ENCODE measurements at places on chromosomes 7 and 10. TPM values are rescaled to one million over a fixed set of nuclear protein-coding genes. Genes with fewer than 3 reads are reported as not detected.
A peak's percentile ranks its signal among the peaks of the same experiment; 100 is the strongest.

DNA sequence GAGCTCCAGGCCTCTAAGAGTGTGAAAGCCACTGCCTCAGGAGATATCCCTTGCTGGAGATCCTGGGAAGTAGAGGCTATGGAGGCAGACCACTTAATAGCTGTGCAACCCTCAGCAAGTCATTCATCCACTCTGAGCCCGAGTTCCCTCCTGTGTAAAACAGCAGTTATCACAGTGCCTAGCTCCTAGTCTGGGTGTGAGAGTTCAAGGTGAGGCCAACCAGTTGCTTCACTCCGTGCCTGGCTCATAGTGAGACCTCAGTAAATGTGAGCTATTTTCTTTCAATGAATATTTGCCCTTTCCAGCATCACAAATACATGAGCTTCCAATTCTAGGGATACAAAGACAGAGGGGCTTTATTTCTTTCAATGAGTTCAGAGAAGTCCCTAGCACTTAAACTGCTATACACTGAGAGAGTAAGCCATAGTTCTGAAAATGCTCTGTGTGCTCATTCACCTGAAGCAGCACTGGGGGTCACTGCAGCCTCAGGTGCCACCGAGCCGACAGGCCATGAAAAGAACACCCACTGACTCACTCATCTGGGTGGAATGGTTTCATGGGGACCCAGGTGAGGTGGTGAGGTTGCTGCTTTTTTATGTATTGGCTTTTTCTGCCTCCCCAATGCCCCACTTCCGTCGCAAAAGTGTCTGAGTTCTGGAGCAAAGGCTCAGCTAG lies 259.8 kb downstream of the KCNMA1 start:
- no peak for DNase-seq

GRCh38 chr7:69245646-69246045 lies 352.6 kb upstream of the AUTS2 start:
- no peak for DNase-seq

GRCh38 chr10:81008726-81009125 lies 471.0 kb downstream of the SH2D4B start:
- no peak for DNase-seq

GRCh38 chr7:32941681-32942414 lies 15.4 kb upstream of the FKBP9 start:
- peak; percentile 20 for DNase-seq

GRCh38 chr7:38190011-38190410 lies 12.0 kb downstream of the STARD3NL start:
- no peak for DNase-seq

DNA sequence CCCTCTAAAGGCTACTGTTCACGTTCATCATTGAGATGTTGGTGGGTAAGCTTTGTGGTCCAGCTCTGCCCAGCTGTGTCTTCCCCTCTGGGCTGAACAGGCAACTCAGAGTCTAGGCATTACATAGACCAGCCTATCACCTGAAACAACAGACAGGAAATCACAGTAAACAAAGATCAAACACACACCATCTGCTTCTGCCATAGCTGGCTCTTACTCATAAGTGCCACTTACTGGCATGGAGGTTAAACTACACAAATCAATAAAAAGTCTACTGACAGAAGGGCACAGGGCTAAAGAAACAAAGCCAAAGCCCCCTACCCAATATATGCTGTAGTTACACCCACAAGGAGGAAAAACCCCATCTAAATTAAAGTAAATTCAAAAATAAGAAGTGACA lies 35.0 kb downstream of the SEPTIN14 start:
- no peak for DNase-seq

DNA sequence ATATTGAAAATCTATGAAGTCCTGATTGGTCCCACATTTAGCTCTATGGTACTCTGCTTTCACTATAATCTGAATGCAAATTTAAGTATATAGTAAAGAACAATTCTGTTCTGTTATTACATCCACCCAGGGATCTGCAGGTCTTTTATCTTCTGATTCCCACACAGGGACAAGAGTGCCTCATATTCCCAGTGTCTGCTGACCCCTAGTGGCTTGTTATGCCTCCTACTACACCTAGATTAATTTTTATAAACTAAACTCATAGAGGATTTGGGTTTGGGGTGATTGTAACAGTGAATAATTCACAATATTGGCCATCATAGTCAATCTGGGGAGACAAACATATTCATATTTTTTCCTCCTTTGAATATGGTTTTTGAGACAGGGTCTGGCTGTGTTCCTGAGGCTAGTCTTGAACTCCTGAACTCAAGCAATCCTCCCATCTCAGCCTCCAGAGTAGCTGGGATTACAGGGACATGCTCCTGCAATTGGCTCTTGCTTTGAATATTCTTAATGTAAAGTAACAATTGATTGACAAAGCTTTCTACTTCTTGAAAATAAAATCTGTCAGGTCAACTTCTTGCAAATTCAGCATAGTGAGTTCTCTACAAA lies 282.1 kb downstream of the KCND2 start:
- peak; percentile 66 for DNase-seq

DNA sequence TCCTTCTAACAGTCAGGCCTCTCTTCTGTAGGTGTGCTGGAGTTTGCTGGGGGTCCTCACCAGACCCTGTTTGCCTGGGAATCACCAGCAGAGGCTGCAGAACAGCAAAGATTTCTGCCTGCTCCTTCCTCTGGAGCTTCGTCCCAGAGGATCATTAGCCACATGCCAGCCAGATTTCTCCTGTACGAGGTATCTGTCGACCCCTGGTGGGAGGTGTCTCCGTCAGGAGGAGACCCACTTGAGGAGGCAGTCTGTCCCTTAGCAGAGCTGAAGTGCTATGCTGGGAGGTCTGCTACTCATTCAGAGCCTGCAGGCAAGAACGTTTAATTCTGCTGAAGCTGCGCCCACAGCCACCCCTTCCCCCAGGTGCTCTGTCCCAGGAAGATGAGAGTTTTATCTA lies 611.1 kb upstream of the COBL start:
- no peak for DNase-seq

DNA sequence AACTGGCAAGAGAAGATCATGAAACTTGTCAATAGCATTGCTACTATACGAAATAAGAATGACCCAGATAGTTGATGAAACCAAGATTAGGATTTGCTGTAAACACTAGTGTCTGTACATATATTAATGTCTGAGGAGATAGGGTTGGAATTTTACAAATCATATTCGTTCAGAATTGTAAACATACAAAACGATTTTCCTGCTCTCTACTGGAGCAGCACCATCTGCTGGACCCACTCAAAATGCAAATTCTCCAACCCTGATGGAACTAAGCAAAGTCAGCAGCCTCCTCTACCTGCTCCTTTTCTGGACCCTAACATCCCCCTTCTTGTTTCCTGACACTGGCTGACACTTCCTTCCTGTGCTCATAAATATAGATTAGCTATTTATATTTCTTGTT lies 29.4 kb upstream of the SGMS1 start:
- DNase-seq, result peak; percentile 10

DNA sequence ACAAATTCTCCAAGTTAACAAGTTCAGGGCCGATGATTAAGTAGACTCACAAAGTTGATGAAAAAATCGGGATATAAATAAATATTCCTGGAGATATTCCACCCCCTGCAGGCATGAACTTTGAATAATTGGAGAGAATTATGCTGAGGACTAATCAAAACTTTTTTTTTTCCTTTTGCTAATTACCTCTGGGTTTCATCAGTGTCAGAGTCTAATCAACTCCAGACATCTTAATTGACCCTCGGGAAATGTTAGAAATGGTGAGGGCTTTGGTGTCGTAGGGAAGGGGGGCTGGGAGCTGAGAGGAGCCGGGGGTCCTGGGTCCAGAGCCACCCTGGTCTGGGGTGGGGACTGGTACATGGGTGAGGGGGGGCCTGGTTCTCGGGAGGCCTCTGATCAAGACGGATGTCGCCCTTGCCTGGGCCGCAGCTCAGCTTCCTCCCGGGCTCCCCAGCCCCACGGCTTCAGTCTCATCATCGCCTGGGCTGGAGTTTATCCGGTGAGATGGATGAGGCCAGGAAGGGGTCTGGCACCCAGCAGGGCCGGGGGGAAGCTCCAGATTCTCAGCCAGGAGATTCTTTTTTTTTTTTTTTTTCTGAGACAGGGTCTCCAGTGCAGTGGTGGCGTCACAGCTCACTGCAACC lies 30.4 kb upstream of the ELFN1 start:
- no peak for DNase-seq

GRCh38 chr10:129151281-129151680 lies 315.8 kb upstream of the MGMT start:
- no peak for DNase-seq

- no peak for DNase-seq
Observed at GRCh38 chr7:29080803-29081202, 65.5 kb downstream of the CPVL start.

GRCh38 chr10:103467406-103467805 lies 8.7 kb upstream of the CALHM1 start:
- DNase-seq, result no peak

DNA sequence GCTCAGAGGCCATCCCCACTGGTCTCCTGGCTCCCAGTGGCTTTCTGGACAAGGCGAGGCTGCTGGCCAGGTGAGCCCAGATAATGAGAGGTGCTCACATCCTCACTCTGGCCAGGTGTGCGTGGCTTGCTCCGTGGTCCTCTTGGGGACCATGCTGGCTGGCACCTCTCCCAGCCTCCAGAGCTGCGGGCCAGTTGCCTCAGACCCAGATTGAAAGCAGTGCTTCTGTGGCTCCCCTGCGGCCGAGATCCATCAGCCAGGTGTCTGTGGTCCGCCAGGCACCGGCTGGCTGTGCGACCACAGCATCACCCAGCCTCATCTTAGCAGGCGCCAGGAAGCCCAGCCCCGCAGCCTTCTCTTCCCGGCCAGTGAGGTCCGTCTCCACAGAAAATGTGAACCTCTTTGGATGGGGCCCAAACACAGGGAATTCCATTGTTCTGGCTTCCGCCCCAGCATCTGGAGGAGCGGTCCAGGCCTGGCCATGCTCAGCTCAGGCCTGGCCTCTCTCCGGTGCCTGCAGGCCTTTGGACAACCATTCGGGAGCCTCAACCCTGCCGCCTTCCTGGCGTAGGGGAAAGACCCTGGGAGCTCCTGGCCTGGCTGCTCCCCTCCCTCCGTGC lies 5.2 kb upstream of the TTYH3 start:
- DNase-seq, result no peak

DNA sequence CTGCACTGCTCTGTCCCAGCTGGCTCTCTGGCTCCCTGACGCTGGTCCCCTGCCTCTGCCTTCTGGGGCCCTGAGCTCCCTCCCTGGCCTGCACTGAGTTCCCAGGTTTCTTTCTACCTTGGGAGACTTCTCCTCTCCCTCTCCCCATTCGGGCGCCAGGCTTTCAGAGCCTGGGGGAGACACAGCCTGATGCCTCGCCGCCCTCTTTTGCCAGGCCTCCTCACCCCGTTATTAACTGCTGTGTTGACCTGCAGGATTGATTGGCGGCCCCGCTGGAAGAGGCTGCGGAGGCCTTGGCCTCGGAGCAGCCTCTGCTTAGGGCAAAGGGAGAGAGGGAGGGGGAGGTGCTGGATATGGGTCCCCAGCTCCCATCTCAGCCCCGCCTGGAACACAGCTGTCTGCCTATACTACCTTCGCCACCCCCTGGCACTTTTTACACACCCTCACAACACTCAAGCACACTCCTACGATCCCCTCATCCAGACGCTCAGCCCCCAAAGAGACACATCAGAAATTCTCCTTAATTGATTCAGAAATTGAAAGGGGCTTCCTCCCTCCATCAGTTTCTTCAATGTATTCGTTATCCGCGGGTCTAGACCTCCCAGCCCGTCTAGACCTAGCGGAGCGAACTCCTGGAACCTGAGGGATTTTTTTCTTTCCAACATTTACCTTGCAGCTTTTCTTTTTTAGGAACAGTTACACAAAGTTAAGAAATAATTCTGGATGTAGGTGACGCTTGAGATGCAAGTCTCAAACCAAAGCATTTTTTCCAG lies 7.1 kb upstream of the PAX2 start:
- DNase-seq, result no peak

DNA sequence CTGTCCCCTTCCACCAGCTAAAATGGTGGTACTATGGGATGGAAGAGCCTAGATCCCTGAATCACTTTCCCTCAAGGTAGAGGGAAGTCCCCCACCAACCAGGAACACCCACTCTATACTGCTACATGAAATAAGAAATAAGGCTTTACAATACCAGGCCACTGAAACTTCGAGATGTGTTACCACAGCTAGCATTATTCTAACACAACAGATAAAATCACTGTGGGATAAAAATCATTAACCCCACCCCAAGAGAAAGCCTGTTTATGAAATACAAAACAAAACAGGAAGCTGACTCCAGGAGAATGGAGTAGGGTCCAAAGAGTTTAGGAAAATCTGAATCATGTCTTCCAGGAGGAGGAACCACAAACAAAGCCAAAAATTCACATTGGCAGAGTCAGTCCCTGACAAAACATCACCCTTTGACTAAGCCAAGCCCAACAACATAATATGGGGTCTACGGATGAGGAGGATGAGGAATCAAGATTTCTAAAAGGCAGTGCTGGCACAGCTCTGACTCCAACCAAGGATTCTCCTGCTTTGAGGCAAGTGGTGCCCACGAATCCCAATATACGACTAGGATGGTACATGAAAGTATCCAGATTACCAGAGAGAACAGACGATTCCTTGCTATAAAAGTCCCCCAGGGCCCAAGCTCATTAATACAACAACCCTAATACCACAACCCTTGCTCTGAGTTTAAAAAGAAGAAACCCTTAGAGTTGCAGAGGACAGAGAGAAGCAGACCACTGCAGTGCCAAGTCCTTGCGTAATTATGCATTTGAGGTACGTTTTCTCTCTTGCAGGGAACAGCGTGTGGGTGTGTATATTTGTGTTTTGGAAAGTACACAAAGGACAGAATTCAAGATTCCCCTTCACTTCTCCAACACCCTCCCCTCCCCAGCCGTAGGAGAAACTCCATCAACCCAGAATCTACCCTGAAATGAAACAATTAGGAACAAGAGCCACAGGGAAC lies 23.7 kb downstream of the XPNPEP1 start:
- DNase-seq, result no peak

DNA sequence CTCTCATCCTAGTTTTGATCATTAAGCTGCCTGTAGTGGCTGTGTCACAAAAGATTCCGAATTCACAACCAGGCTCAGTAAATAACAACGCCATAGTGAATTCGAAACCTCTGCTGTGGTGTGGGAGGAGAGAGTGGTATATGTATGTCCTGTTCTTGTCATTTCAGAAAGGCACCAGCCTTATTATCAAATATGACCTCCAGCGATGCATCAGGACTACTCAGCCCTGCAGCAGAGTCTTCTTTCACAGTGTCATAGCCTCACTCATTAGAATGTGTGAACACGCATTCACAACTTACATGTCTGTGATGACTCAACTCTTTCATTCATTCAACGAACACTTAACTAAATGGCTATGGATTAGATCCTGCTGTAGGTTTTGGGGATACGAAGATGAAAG lies 15.3 kb downstream of the AOC1 start:
- no peak for DNase-seq

- no peak for DNase-seq
Observed at GRCh38 chr7:144761493-144761892, 74.4 kb downstream of the TPK1 start.

Gene RBM28
- 49.3 TPM for total RNA-seq

Gene TUBB8
- 0.34 TPM for total RNA-seq

Gene GNGT1
- not detected for total RNA-seq

Gene CCDC172
- total RNA-seq, result not detected

Gene PTPN20
- total RNA-seq, result 5.1 TPM

Gene HGF
- total RNA-seq, result not detected

Gene C10orf62
- total RNA-seq, result 1.5 TPM

Data from Calu3 (cell line).